ENCODE measurements at places on chromosomes 5 and 9.
A peak's percentile ranks its signal among the peaks of the same experiment; 100 is the strongest.

DNA sequence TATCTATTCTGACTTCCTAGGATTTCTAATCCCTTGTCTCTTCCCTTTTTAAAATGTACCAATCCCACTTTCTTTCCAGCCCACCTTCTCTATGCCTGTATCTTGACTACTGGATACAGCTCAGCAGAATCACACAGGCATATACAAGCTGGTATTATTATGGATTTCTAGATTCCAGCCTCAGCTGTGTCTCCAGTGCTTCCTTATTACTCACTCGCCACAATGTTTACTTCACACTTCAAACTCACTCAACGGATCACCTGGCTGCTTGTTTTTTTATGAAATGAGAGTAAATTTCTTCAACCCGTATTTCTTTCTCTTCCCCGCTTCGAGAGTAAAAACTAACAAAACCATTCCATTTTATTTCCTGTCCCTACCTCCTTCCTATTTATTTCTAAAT is 38.8 kb downstream of the CWC27 start:
- DNase-seq = no peak

- DNase-seq = peak; percentile 39
Observed at GRCh38 chr9:114805670-114806525, at the start of gene TNFSF15. Gene TNFSF15 (minus strand): TSS chr9:114806039. CDS start chr9:114806012, 27 bp downstream.

- no peak for DNase-seq
Observed at GRCh38 chr5:55897905-55898304, 46.7 kb downstream of the IL31RA start.

DNA sequence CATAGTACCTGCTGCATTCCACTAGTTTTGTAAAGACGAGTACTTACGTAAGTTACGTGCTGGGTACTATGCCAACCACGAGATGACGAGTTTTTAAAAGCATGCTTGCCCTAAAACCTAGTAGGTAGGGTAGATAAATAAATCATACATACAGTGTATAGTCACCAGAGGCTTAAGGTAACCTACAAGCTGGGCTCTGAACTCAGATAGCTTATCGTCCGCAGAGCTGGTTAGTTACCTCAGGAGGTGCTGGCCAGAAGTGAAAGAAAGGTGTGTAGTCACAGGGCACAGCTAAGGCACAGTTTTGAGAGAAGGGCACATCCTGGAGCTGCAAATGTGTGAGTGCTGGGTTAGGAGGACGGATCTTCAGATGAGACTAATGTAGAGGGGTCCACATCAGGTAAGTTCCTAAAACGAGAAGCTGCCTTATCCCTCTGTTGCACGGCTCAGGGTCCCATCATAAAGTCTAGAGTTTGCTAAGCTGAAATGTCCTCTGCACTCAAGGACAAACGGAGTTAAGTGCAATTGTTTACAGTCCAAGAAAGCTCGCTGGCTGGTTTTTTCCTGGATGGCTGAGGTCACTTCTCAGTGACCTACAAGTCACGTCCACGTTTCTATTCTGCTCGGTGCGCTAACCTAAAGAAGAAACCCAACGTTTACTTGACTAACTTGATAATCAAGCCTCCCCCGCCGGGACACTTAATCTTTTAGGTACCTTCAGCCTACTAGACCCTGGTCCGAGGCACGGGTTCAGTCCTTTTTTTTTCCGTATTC is 1.1 kb upstream of the SNX24 start:
- no peak for DNase-seq

- no peak for DNase-seq
Observed at GRCh38 chr5:65126542-65127069, 355.1 kb downstream of the ADAMTS6 start.

All from activated naive CD8-positive, alpha-beta T cell treated with anti-CD3 and anti-CD28 coated beads, Interleukin-2, amount 10 ng/mL, durations not matched to agents 7 days and 5 days (primary cell).